ENCODE measurements at places on chromosomes 7 and 10.

DNA sequence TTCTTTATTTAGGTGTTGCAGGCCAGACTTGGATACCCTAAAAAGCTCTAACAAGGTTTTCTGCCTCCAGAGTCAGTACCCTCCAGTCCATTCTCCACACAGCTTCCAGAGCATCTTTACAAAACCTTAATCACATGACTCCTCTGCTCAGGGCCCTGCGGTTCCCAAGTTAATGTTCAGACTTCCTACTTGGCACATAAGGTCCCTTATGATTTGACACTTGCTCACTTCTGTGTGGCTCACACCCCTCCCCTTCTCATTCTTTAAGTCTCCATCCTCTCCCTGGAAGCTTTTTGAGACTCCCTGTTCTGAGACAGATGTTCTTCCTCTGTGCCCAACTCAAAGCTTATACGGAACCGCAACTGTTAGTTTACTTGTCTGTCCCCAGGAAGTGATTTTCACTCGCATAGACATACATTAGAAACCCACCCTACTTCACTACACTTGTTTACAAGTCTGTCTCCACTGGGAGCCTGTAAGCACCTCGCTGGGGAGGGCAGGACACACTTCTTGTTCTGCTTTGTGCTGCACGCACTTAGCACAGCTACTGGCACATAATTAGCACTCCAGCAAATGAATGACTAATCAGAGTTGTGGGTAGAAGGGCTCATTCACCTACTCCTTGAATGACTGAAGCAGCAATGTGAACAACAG lies 154.3 kb upstream of the LAMB4 start:
- DNase-seq, result no peak

DNA sequence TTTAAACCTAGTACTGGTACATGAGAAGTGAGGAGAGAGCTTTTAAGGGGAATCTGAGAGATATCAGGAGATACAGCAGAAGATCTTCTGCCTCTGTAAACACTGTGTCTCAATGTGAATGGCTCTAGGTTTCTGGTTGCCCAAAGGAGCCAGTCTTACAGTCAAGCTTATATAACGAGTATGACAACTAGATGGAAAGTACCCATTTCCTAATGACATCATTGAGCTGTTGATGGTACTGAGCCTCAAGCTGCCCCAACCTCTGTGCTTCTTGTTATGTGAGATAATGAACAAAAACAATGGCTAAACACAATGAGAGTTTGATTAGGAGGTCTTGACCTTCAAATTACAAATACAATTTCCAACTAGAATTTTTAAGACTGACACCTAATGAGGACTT lies 451.5 kb downstream of the SORCS1 start:
- no peak for DNase-seq

GRCh38 chr7:110283056-110283455 lies 807.9 kb upstream of the LRRN3 start:
- no peak for DNase-seq

DNA sequence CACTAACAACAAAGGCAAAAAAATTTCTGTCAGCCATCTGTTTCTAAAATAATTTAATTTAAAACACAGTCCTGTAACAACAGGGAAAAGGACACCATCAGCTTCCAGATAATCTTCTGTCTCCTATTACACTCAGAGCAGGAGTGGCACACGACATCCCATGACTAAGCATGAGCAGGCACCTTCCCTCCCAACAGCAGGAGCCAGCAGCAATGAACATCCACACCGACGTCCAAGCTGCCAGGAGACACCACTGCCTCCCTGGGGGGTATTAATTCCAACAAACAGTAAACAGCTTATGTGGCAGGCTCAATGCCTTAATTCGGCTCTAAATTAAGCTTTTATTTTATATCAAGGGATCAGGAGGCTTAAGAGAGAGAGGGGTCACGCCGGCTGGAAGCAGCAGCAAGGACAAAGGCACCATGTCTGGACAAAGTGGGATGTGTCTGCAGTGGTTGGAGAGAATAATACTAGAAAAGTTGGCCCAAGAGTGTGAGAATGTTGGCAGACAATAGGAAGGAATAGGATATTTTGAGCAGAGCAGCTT lies 45.7 kb downstream of the KIAA1549 start:
- DNase-seq, result peak; percentile 75

GRCh38 chr10:77498829-77499228 lies 138.8 kb downstream of the KCNMA1 start:
- no peak for DNase-seq

DNA sequence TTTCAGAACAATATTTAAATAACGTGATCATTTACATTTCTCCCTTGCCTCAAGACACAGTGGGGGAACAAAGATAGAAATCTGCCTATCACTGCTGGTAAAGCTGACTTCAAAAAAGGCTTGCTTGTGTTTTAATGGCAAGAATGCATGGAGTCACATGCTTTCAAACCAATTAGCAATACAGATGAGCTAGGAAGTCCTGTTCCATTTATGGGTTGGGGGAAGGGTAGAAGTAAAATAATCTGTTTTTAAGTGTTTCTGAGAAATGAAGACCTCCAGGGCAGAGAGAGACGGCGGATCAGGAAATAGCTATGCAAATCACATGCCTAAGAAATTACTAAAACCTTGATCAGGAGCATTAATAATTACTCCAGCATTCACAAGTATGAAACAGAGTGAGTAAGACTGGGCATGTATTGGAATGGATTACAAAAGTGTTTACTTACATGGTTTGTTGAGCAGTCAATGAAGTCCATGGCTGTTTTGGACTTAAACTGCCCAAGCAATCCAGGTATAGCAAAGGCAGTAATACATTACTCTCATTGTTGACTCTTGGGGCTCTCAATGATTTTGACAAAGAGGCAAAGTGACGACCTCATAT lies 142.0 kb downstream of the ARID5B start:
- DNase-seq, result no peak

DNA sequence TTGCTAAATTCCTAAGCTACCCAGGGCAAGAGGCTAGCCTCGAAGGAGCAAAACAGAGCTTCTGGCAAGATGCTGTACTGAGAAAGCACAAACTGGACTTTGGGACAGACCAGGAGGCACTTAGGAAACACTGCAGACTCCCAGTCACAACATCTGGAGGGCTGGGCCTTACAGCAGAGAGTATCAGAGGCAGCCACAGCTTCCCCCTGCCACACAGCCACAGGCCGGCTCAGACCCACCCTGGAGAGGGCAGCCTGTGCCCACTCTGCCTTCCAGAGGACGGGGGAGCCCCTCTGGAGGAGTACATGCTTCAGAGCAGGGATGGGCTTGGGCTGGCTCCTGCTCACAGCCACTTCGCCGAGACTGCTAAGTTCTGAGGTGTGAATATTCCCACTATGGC lies 17.4 kb downstream of the ESYT2 start:
- DNase-seq, result no peak

DNA sequence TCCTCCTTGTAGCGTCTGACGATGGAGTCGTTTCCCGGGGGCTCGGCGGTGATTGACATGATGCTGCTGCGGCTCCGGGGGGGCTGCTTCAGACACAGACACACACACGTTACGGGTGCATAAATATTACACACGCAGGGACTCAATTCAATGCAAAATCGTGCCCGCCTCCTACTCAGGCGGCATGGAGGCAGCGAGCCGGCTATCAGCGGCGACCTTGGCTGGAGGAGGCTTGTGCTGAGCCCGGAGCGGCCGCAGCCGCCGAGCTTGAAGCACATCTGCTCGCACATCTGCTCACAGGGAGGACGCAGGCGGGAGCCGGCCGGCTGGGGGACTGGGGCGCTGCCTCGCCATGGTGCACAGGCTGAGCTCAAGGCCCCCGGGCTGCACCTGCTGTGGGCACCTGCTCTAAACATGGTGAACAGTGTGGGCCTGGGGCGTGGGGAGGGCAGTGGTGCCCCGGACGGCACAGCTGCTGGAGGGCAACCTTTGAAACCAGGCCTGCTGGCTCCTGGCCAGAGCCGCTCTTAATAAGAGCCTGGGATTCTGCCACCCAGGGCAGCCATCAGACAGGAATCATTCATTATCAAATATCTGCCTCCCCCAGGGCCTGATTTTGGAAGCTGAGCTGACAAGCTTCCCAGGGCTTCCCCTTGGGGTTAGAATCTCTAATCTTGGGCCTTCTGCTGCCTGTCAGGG lies 84.7 kb upstream of the GNA12 start:
- DNase-seq, result no peak

DNA sequence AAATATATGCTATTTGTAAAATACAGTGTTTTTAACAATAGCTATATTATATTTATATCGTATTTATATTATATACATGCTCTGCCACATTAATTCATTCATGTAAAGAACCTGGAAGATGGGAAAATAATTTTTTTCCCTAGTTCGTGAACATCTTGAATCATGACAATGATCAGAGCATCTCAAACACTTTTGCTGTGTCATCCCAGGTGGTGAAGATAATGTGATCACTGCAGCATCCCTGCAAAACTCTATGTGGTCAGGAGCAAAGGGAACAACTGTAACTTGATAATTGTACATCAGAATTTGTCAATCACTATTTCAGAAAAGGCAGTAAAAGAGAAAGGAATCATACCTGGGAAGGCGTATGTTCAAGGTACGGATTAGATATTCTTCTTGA lies 39.3 kb downstream of the RAPGEF5 start:
- no peak for DNase-seq

GRCh38 chr10:14219411-14219810 lies 111.3 kb downstream of the FRMD4A start:
- no peak for DNase-seq

DNA sequence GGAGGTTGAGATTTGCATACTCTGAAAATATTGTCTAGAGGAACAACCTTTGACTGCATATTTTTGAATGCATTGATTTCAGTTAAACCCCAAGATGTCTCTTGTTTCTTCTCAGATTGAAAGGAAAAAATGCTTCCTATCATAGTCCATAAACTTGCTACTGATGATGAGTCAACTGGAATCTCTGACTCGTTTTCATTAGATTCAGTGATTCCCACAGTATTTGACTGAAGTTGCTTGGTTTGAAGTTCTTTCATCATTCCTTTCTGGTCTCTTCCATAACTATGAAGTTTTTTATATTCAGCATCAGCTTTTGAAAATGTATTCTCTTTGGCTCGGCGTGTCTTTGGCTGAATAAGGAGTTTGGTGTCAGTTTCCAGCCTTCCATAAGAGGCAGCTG lies 10.7 kb downstream of the PEX1 start:
- DNase-seq, result peak; percentile 8

DNA sequence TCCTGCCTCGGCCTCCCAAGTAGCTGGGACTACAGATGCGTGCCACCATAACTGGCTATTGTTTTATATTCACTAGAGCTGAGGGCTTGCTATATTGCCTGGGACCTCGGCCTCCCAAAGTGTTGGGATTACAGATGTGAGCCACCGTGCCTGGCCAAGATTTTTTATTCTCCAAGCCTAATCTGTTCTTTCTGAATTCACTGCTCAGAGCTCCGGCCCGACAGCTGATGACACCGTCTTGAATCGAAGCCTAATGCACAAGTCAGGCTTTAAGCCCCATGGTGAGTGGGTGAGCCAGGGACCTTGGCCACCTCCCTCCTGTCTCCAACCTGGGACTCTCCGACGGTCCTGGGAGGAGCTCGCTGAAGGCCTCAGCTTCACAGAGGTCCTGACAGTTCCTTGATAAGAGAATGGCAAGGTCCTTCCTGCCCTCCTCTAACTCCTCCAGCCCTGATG lies 338.9 kb downstream of the WDR37 start:
- no peak for DNase-seq

DNA sequence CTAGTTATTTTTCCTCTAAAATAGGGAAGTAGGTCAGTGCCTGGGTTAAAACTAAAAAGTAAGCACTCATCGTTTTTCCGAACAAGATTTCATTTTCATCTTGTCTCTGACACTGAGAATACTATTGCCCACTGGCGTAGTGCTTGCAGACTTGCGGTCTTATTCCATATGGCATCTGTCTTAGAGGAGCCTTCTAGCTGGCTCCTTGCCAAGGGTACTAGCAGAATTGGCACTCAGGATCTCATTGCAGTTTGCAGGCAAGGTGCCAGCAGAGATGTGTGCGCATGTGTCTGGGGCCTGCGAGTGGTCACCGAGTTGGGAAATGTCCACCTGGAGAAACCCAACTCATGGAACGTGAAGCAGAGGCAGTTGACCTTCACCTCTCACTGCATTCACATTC lies 143.4 kb downstream of the CELF2 start:
- no peak for DNase-seq

GRCh38 chr7:24945899-24946298 lies 34.1 kb downstream of the OSBPL3 start:
- no peak for DNase-seq

GRCh38 chr10:21638681-21639080 lies 104.6 kb downstream of the MLLT10 start:
- no peak for DNase-seq
